ENCODE measurements at places on chromosomes 6 and 20.

GRCh38 chr6:13413900-13414555 is 73.4 kb downstream of the GFOD1 start:
- no peak for DNase-seq

DNA sequence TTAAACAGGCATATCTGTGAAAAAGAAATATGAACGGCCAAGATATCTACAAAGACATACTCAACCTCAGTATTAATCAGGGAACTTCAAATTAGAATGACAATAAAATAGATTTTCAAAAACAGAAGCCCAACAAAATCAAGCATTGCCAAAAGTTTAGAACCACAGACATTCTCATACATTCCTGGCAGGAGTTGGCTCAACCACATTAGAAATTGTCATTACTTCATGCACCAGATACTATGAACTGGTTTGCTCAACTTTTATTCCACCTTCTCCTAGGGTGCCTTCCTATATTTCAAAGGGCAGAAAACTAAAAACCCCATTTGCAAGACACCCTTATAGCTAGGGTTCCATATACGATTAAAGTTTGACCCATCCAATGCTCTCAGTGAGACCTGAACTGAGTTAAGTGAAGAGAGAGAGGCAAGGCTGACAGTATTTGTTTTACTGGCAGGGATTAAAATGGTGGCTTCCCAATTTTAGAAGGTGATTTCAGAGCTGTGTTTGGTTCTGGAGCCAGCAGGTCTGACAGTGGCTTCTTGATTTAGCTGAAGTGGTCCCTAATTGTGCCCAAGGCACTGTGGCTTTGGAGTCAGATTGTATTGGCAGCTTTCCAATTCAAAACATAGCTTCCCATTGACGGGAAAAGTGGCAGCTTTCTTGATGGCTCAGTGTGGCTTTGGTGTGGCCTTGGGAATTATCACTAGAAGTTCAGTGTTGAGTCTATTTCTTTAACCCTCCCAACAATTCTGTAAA is 77.1 kb upstream of the CDYL start:
- DNase-seq, result no peak

- no peak for DNase-seq
Observed at GRCh38 chr6:93183531-93183972, 235.8 kb downstream of the EPHA7 start.

DNA sequence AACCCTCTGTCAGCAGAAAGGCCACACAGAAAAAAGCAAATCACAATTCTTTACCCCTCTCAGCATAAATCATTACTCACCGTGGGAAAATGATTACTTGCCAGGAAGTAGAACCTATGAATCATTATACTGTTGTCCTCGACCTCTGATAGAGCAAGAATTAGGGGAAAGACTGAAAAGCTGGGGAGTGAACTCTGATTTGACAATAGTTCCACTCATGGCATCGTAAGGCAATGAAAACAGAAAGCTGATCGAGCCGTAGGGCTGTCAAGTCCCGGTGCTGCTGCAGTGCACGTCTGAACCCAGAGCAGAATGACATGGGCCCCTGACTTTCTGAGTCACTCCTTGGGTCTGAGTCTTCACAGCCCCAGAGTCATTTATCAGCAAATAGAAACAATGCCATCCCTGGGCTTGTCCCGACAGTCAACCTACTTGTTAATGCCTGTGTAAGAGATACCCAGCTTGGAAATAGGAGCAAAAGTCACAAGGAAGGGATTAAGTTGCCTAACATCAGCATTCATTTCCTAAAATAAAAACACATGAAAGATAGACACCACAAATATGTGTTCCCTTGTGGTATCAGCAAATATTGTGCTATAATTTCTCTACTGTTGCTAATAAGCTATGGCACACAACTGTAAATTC is 224.8 kb upstream of the MARCKS start:
- peak; percentile 44 for DNase-seq

GRCh38 chr6:90484903-90485302 is 102.0 kb downstream of the MAP3K7 start:
- DNase-seq, result no peak

- peak; percentile 49 for DNase-seq
Observed at GRCh38 chr20:49712996-49713752, 504 bp downstream of the B4GALT5 start.

- DNase-seq, result peak; percentile 54
Observed at GRCh38 chr20:47699818-47700217, 85.5 kb downstream of the SULF2 start.

- no peak for DNase-seq
Observed at GRCh38 chr6:47196113-47196512, 113.6 kb downstream of the TNFRSF21 start.

DNA sequence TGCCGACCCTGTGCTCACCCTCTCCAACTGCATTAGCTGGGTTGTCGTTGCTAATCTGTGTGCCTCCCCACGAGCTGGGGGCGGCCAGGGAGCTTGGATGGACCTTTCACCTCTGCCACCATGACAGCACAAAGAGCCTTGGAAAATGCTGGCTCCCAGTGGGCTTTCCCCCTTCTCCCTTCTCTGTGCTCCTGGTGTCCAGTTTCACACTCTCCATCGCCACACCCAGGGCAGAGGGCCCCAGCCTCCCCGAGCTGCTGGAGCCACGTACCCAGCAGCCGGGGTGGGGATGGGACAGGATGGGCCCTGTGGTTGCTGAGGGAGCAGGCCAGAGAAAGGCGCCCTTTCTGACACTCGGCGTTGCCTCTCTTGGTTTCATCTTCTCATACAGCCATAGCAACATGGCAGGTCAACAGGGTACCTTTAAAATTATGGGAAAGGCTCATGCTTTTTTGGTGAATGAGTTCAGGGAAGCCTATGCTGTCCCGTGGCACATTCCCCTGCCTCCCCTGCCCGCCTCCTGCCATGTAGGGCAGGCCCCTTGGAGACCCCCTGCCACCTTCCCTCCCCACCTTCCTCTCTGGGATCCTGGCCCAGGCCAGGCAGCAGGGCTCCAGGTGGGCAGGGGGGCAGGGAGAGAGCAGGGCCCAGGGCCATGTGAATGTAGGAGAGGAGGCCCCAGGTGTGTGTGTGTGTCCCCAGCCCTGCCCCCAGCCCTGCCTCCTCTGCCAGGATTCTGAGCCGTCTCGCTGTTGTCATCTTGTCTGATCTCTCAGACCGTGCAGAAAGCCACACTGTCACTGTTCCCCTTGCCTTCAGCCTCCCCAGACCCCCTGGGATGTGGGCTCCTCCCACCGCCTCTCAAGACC is 85.2 kb upstream of the CCDC167 start:
- DNase-seq, result no peak

DNA sequence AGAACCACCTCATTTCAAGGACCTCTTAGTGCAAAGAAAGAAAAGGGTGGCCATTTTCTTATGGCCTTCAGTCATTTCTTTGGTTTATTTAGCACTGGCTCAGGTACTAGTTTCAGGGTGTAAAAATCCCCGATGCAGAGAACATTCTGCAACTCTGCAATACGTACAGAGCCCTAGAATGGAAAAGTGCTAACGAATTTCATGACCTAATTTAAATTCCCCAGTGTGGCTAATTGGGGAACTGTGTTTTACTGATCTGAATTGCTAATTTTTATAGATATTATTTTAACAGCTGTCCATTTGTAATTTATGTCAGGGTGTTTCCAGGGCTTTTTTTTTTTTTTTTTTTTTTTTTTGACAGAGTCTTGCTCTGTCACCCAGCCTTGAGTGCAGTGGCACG is 160.7 kb downstream of the UST start:
- no peak for DNase-seq

GRCh38 chr6:52579006-52579660 is 2.3 kb upstream of the TRAM2 start:
- DNase-seq, result no peak

- DNase-seq, result no peak
Observed at GRCh38 chr20:44170816-44171410, 16.1 kb downstream of the JPH2 start.

GRCh38 chr6:126147291-126147815 is 161.0 kb downstream of the TRMT11 start:
- DNase-seq, result peak; percentile 27

- no peak for DNase-seq
Observed at GRCh38 chr6:117346142-117346930, 79.4 kb downstream of the ROS1 start.

DNA sequence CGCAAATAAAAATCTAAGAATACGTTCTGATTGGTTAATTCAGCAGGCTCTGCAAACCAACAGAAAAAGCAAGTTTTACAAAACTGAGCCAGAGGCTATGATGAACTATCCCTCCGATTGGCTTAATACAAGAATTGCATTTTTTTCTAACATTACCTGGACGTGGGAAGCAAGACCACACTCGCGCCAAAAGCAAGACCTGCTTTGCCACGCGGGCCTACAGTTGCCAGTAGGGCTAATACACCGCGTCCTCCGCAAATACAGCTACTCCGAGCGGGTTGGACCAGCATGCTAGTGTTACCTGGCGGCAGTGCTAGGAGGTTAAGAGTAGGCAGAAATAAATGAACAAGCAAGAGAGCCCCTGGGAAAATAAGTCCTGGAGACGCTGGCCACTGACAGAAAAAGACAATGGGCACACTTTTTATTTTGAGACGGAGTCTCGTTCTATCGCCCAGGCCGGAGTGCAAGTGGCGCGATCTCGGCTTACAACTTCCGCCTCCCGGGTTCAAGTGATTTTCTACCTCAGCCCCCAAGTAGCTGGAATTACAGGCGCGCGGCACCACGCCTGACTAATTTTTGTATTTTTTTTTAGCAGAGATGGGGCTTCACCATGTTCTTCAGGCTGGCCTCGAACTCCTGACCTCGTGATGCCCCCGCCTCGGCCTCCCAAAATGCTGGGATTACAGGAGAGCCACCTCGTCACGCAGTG is 131.9 kb upstream of the BTN3A2 start:
- peak; percentile 72 for DNase-seq

DNA sequence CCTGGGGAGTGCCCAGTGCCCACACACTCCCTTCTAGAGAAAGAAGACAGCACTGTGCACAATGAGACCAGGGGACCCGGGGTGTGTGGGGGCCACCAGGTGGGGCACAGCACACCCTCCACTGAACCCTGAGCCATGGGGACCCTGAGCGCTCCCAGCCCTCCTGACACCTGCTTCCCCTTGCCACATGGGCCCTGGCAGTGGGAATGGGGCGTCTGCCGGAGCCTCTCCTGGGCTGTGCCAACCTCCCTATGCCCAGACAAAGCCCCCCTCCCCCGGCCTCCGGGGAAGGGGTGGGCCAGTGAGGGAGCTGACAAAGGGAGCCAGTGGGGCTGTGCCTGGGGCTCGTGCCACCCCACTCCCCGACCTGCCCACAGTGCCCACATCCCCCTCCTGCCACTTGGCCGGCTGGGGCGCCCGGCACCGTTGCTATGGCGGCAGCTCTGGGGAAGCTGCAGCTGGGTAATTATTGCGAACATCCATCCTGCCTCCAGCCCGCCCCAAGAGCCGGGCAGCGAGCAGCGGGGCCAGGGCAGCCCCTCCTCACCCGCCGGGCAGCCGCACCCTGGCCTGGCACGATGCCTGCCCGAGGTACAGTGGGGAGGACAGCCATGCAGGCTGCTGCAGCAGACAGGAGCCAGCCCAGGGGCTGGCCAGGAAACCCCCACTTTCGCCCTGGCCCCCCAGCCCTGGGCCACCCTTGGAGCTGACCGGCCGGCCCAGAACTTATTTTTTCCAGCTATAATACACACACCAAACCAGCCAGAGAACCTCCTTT is 41.9 kb upstream of the NOL4L start:
- peak; percentile 69 for DNase-seq

DNA sequence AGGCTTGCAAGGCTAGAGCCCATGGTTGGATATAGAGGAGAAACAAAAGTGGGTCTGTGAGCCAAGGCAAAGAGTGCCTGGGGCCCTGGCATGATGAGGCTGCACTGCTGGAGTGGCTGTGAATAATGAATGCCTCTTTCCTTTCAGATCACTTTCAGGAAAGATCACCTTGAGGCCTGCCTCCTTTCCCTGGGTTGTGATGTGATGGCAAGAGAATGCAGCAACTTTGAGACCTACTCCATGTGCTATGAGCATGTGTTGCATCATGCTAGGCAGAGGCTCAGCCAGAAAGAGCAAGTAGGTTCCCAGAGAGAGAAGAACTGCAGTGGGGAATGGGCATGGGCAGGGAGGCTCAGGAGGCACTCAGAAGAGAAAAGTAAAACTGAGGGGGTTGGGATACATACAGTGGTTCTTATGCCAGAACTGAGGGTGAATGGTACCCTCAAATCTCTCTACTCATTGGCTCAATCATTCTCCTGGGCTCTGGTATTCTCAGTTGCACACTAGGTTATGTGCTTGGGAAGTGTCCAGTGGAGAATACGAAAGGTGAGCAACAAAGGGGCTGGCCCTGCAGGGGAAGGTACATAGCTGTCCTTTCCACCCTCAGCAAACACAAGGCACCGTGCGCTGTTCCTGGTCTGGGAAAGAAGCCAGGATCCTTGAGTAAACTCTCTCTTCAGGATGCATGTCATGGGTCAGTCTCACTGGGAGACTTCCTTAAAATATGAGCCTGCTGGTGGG is 45.9 kb downstream of the CD164 start:
- DNase-seq, result no peak

DNA sequence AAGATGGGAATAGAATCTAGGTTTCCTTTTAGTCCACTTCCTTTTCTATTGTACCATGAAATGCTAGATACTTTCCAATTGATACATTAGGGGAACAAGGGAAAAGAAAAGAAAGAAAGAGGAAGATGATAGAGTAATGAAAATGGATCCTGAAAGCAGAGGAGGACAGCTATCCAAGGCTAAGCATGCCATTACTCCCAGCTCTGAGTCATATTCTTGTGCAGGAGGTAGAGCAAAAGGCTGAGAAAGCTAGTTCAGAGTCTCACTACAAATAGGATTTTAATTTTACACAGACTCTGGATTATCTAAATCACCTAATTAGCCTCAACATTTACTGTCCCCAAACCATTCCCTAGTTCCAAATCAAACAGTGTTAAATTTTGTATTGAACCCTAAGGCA is 23.6 kb downstream of the RWDD2A start:
- no peak for DNase-seq

GRCh38 chr6:169518451-169518850 is 183.4 kb downstream of the WDR27 start:
- no peak for DNase-seq

DNA sequence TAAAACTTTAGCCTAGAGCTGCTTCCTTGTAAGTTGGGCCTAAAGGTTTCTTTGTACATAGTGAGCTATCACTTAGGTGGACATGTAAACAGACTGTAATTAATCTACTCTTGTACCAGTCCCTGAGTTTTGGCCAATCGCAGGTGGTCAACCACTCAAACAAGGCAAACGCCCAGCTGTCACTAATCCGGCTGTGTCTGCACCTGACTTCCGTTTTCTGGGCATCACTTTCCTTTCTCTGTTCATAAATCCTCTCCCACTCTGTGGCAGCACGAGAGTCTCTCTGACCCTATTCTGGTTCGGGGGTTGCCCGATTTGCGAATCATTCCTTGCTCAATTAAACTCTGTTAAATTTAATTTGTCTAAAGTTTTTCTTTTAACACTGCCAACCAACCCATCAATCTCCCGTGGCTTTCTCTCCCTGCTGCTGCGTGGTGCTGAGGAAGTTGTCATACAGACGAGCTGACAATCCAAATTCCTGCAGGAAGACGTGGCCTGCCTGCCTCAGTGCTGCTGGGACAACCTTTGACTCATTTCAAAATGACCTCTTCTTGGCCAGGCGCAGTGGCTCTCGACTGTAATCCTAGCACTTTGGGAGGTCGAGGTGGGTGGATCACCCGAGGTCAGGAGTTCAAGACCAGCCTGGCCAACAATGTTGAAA is 206.3 kb downstream of the QKI start:
- no peak for DNase-seq
